ENCODE measurements at places on chromosomes 7 and 10.

- peak; percentile 84 for DNase-seq
Measured at GRCh38 chr10:16995867-16996529, 133.6 kb downstream of the CUBN start.

GRCh38 chr10:12975266-12975665 is 26.2 kb downstream of the CCDC3 start:
- DNase-seq, result no peak

GRCh38 chr7:43658718-43659548 is 70.4 kb downstream of the COA1 start:
- no peak for DNase-seq

DNA sequence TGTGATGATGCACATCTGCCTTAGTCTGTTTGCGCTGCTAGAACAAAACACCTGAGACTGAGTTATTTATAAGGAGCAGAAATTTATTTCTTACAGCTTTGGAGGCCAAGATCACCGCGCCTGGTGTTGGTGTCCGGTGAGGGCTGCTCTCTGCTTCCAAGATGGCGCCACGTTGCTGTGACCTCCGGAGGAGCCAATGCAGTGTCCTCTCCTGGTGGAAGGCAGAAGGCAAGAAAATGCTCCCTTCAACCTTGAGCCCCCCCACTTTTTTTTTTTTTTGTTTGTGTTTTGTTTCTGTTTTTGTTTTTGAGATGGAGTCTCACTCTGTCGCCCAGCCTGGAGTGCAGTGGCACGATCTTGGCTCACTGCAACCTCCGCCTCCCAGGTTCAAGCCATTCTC is 16.0 kb upstream of the ACTR3B start:
- DNase-seq, result no peak

DNA sequence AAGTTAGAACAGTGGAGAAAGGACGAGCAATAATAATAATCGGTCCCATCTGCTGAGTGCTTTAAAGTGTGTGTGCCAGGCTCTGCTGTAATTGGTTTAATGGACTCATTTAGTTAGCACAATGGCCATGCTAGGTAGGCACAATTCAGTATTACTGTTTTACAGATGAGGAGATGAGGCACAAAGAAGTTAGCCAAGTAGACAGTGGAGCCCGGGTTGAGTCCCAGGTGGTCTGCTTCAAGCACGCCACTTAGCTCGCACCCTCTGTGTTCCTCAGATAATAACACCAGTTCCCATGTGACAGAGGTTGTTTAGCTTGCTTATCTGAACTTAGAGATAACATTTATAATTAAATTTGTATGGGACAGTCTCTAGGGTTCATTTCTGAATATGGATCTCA is 101.6 kb upstream of the GJD4 start:
- no peak for DNase-seq

DNA sequence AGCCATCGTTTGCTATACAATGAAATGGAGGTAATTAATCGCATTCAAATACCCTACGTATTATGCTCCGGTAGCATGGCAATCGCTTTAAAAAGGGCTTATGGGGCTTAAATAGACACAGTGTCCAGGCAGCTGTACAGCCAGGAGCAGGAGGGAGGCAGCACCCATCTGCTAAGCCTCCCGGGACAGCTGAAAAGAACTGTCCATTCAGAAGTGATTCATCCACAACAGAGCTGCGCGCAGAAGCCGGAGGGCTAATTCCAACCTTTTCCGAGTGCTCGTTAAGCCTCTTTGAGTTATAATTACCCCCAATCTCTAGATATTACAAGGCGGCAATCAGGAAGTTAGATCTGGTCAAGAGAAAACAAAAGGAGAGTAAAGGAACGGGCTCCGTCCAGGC is 58.3 kb downstream of the DPYSL4 start:
- peak; percentile 24 for DNase-seq

- no peak for DNase-seq
Measured at GRCh38 chr10:73810358-73810734, 1.1 kb downstream of the NDST2 start.

- no peak for DNase-seq
Measured at GRCh38 chr7:106915407-106915806, 50.3 kb downstream of the PIK3CG start.

DNA sequence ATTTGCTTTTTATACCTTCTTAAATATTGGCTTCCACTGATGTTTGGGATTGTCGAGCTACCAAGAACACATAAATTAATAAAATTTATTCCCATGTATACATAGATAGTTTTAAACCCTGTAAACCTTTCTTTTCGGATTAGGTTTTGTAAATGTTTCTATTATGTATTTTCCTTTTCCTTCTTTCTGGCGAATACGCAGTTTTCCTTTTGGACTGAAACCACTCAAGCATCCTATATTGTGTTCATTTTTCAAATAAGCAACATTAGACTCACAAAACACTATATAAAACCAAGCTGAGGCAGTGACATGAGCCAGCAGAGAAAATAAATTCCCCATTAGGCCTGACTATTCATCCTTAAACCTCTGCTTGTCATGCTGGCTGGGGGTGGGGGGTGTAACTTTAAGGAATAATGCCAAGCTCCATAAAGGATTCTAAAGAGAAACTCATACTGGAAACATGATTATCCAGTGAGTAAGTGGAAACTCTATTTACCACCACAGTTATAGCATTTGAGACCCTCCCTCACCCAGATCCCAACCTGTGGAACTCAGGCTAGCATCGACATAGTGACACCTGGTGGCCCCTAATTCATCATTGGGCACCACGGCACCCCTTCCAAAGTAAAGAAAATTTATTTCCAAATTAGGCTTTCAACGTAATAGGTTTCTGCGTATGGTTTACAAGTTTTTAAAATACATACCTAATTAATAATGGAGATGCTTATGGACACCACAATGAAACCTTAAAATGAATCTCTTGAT is 86.5 kb upstream of the CELF2 start:
- DNase-seq, result peak; percentile 60

DNA sequence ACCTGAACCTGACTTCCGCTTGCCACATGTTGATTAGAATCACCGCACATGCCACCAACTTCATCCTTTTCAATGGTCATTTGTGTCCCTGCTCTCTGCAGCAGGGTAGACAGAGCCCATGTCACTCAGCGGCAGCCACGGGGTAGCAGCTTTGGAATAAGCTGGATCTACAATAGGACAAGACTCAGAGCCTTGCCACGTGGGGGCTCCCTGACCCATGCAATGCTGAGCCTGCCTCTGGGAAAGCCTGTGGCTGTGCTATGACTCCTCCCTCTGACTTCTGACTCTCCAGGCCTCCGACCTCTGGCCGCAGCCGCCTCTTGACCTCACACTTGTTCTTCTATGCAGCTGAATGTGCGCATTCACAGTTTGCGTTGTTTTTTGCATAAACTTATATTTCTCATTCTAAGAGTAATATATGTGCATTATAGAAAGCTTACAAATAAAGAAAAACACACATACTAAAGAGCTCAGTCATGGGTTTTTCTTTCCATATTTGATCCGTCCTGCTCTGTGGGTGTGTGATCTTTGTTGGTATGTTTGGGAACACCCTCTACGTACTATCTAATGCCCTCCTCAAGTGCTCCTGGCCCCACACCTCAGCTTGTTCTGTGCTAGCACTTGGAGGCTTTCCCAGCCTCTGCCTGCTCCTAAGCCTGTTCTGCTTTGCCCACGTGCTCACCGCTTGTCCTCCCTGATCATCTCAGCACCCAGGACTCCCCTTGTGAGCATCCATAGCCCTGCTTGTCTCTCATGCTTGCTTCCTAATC is 198.0 kb upstream of the MKI67 start:
- peak; percentile 78 for DNase-seq

DNA sequence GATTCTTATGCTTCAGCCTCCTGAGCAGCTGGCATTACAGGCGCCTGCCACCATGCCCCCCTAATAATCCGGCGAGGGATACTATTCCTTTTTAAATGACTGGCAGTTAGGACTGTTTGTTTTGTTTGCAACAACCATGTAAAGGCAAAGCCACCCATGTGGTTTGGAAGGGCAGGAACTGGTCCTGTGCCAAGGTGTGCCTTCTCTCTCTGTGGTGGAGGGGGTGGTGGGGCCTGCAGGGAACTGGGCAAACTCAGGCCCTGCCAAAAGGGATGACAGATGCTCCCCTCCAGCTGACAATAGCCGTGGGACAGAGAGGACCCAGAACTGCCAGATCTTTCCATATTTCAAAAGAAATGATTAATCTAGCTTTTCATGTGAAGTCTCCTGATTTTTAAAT is 23.5 kb upstream of the WAPL start:
- no peak for DNase-seq

GRCh38 chr10:108631332-108631731 is 1292.0 kb downstream of the XPNPEP1 start:
- DNase-seq, result no peak
